WTC11 (cell line): ENCODE measurements at places on chromosomes 6 and 20.

GRCh38 chr20:20342066-20342465 is 25.8 kb upstream of the INSM1 start:
- DNase-seq: no peak

GRCh38 chr6:146433881-146434731 is 109.5 kb upstream of the RAB32 start:
- peak; percentile 53 for DNase-seq

DNA sequence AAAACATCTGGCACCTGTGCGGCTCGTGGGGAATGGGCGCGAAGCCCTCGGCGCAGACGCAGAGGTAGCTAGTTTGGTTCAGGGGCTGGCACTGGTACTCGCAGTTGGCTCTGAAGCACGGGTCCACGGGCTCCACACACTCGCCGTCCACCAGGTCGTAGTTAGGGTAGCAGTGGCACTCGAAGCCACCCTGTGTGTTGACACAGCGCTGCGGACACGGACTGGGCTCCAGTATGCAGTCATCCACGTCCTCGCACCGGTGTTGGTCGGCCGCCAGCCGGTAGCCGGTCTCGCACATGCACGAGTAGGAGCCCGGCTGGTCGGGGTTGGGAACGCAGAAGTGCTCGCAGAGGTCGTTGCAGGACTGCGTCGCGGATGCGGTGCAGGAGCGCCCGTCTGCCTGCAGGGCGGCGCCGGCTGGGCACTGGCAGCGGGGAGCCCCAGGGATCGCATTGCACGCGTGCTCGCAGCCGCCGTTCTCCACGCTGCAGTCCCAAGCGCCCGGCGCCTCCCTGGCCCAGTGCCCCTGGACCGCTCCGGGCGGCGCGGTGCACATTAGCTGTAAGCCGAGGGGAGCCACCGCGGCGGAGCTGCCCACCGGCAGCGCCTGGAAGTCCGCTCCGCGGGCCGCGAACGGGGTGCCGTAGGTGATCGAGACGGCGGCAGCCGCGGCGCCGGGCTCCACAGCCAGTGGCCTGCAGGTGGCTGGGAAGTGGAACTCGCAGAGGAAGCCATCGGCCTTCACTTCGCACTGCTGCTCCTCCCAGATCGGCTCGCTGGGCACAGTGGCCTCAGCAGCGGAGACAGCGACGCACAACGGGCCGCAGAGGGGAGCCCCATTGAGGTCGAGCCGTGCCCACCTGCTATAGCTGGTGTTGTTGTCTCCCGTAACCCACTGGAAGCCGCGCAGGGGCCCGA is 930 bp downstream of the THBD start:
- DNase-seq: peak; percentile 78

DNA sequence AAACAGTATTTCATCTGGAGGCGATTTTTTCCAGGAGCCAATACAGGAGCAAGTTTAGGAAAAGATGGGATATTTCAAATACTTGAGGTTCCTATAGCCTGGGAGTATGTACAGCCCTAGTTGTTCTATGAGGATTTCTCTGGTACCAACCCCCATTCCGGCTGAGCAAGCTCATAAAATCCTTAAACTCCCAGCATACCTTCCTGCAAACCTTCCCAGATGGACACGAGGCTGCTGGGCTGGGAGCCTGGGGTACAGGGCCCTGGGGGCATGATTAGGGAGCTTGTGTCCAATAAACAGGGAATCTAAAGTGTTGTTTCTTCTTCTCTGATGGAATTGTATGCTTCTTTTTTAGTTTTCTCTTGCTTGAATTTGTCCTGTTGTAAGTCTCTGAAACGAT is 1.5 kb downstream of the PRRC2A start:
- no peak for DNase-seq

DNA sequence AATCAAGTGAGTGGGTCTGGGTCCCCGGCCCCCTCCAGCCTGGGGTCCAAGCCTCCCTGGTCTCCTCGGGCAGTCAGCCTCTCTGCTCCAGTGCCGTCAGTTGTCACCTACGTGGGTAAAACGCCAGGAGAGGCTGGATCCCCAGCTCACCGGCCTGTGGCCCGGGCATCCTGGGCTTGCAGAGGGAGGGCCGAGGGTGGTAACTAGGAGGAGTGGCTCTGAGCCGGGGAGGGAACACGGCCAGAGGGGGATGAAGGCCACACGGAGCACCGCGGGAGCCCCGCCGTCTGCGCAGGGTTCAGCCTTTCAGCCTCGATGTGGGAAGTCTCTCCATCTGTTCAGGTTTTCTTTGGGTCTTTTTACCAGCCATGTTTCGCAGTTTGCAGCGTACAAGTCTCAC is 29.5 kb upstream of the BHLHE23 start:
- peak; percentile 22 for DNase-seq
